ENCODE measurements at places on chromosomes 16 and 17.

- peak; percentile 87 for DNase-seq
Measured at GRCh38 chr17:19958023-19958422, 19.6 kb downstream of the AKAP10 start.

- no peak for DNase-seq
Measured at GRCh38 chr16:50634947-50635346, 46.2 kb downstream of the SNX20 start.

- no peak for DNase-seq
Measured at GRCh38 chr16:85369741-85370528, 243.2 kb upstream of the GSE1 start.

- peak; percentile 87 for DNase-seq
Measured at GRCh38 chr17:8859027-8859803, 8.3 kb downstream of the PIK3R6 start.

GRCh38 chr17:45222289-45222995 is 757 bp downstream of the FMNL1 start:
- no peak for DNase-seq

- no peak for DNase-seq
Measured at GRCh38 chr17:29303386-29303785, 9.4 kb upstream of the NUFIP2 start.

DNA sequence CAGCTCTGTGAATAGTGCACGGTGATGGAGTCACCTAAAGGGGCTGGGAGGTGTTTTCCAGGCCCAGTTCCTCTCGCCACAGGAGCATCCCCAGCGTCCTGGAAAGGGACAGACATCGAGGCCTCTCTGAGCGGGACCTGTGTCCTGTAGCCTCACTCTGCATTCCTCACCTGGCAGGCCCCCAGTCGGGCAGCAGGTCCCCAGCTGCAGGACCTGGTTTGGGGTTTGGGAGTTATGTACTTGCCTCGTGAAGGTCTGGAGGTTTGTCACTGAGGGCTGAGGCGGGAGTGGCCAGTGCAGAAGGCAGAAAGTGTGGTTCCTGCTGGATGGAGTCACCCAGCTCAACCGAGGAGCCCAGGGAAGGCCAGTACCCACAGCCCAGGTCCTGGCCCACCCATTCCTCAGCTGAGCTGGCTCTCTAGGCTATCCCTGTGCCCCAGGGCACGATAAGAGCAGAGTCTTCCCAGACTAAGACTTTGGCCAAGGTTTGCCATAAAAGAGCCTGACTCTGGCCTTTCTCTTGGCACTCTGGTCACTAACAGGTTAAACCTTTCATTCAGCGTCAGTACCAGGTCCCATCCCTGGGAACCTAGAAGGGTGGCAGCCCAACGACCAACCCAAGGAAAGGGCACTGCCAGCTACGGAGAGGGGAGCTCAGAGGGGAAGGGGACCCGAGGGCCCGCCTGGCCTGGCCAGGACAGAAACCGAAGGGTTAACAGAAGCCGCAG is 24.4 kb downstream of the TBX4 start:
- no peak for DNase-seq

GRCh38 chr16:88056212-88056611 is 105.0 kb downstream of the BANP start:
- no peak for DNase-seq

GRCh38 chr17:43010667-43011308 is 4.2 kb downstream of the IFI35 start:
- no peak for DNase-seq

GRCh38 chr16:49712106-49712505 is 143.8 kb downstream of the ZNF423 start:
- no peak for DNase-seq

DNA sequence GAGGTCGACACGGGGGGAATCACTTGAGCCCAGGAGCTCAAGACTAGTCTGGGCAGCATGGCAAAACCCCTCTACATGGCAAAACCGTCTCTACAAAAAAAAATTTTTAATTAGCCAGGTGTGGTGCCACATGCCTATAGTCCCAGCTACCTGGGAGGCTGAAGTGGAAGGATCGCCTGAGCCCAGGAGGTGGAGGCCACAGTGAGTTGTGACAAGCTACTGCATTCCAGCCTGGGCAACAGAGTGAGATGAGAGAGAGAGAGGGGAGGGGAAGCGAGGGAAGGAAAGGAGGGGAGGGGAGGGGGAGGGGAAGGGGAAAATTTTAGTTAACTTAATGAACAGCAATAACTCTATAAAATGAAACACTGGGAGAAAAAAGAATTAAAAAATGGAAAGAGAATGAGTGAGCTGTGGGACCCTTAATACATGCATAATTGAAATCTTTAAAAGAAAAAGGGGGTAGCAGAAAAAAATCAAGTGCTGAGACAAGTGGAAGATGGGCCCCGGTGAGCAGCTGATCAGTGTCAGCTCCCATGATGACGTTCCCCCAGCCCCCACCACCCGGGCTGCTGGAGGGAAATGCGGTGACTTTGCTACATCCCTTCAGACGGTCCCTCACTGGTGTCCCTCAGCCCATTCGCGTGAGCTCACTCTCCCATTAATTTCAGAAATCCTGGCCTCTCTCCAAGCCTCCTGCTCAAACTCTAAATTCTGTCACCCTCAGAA is 2.7 kb downstream of the ASGR2 start:
- DNase-seq, result no peak

DNA sequence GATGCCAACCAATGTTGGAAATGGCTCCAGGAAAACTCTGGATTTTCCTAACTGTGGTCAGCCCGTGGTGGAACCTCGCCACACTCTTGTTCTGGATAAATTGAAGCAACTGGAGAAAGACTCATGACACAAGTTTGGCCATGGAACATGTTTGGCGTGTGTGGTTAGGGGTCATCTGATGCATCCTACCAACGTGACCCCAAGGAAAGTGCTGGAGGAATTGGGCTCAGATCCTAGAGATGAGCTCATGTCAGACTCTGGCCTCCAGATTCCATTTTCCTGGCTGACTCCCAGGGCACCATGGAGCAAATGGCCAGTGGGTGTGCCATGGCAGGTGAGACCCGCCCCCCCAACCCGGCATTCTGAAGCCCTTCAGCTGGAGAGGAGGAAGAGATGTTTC is 58.5 kb downstream of the CACNG5 start:
- no peak for DNase-seq

- DNase-seq, result no peak
Measured at GRCh38 chr16:401468-402348, at the start of gene DECR2. Gene DECR2 (plus strand): TSS chr16:401885. CDS start chr16:401964, 79 bp downstream.

DNA sequence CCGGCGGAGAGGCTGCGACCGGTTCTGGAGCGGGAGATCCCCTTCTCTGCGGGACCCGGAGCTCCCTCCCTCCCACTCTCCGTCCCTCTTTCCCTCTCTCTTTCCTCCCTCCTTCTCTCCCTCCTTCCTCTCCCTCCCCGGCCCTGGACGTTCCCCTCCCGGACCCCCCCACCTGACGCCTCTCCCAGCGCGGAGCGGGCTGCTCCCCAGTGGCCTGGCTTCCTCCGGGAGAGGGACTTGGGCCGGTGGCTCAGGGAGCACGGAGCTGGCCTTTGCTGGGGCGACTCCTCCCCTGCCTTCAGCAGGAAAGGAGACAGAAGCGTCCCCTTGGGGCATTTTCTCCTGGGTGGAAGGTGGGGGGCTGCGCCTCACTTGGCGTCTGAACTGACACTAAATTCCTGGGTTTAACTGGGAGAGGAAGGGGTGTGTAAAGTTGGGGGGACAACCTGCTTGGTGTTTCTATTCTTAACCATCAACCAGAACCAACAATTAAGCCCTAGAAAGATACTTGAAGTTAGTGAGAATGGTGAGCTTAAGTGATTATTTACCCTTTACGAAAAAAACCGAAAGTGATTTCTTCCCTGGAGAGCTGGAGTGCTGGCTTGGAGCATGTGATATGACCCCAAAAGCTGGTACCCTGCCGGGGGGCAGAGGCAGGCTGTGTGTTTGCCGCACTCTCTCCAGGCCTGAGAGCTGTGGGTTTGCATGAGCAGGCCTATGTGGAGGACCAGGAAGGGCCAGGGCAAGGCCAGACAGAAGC is 775 bp downstream of the SPIRE2 start:
- DNase-seq, result no peak

DNA sequence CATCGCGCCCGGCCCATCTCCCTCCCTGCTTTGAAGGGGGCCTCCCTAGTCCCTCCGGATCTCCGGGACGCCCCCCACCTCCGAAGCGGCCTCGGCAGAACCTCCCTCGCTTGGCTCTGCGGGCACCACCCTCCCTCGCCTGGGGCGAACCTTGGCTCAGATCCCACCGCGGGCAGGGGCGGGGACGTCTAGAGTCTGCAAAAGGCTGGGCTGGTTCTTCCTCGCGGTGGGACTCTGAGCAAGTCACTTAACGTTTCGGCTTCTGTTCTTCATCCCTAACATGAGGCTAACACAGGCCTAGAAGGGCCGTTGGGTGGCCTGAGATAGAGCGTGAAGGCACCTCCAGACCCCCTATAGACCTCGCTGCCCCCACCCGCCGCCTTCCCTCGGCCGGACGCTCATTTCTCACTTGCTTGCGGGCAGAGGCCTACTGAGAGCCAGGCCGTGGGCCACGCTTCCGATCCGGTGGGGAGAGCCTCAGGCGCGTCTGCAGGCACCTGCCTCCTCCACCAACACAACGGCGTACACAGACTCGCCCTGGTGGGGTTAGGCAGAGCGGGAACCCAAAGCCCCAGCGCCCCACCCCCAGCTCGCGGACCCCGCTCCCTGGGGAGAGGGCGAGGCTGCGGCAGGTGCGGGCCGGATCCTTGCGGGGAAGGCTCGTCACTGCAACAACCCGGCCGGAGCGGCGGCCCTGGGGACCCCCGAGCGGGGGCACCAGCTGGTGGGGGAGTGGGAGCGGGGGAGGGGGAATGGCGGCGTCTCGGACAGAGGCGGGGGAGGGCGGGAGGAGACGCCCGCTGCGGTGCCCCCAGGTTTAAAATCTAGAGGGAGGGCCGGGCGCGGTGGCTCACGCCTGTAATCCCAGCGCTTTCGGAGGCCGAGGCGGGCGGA is 5.4 kb downstream of the MYO1C start:
- DNase-seq, result no peak

DNA sequence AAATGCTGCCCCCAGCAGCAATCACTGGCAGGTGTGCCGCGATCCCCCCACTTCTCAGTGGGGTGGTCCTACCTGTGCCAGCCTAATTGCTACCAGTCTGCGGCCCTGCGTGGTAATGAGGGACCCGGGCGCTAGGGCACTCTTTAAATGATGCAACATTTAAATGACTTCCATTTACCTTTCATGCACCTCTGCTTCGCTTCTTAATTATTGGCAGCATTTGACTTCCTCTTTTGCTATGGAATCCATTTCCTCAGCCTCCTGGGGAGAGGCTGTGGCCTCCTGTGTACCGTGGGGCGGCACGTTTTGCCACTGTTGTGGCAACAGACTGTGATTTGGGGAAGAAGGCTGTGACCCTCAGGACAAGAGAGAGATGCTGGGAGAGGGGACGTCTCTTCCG is 86.1 kb downstream of the RPA1 start:
- no peak for DNase-seq

DNA sequence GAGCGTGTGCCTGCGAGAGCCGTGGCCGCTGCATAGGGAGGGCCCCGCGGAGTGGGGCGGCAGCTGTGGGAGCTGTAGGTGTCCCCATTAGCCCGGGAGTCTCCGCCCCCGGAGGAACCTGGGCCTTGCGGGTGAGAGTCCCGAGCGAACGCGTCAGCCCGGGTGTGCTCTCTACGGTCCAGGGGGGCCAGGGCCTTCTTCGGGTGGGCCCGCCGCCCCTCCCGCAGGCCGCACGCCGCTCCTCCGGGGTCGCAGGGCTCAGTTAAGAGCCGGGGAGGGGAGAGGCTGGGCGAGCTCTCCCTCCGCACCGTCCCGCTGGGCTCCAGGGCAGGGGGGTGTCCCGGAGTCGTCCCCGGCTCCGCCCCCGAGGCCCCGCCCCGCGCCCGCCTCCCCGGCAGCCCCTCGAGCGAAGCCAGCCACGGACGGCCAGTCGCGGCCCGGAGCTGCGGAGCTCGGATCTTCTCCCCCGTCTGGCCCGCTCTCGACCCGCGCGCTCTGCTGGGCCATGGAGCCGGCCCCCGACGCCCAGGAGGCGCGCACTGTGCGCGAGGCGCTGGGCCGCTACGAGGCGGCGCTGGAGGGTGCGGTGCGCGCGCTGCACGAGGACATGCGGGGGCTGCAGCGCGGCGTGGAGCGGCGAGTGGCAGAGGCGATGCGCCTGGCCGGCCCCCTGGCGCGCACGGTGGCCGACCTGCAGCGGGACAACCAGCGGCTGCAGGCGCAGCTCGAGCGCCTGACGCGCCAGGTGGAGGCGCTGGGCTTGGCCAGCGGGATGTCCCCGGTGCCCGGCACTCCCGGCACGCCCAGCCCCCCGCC is at the start of gene SMTNL2:
SMTNL2 (plus strand) TSS at position 429 of the 816 bp plus-strand sequence; CDS start at position 506, 77 bp downstream.
- DNase-seq, result no peak

- DNase-seq, result no peak
Measured at GRCh38 chr16:81376880-81377279, 62.1 kb downstream of the GAN start.

DNA sequence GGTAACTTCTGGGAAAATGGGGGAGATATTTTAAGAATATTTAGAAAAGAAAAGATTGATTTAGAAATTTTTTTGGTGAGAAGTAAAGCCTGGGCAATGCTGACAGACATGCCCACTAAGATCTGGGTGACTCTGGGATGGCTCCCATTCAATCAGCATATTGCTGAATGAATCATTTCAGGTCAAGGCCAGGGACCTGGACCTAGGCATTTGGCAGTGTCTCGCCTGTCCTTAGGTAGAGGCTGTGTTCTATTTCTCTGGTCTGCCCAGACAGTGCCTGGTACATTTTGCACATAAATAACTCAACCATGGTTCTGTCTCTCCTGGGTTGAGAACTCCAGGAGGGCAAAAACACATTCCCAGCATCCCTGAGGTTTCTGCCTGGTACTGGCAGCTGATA is 39.9 kb downstream of the SMPD3 start:
- DNase-seq, result no peak

- DNase-seq, result no peak
Measured at GRCh38 chr17:3543453-3543852, 14.2 kb downstream of the TRPV3 start.

DNA sequence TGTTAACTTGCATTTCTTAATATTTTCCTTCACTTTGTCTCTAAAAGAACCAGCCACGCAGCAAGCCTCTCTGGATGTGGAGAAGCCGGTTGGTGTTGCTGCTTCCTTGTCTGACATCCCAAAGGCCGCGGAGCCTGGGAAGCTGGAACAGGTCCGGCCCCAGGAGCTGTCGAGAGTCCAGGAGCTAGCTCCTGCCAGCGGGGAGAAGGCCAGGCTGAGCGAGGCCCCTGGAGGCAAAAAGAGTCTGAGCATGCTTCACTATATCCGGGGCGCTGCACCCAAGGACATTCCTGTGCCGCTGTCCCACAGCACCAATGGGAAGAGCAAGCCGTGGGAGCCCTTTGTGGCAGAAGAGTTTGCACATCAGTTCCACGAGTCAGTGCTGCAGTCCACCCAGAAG is 22.8 kb downstream of the GINS2 start:
- DNase-seq, result no peak

GRCh38 chr16:58085584-58086251 is 43.5 kb downstream of the CFAP20 start:
- no peak for DNase-seq
